ENCODE measurements at places on chromosomes 12 and 14.

DNA sequence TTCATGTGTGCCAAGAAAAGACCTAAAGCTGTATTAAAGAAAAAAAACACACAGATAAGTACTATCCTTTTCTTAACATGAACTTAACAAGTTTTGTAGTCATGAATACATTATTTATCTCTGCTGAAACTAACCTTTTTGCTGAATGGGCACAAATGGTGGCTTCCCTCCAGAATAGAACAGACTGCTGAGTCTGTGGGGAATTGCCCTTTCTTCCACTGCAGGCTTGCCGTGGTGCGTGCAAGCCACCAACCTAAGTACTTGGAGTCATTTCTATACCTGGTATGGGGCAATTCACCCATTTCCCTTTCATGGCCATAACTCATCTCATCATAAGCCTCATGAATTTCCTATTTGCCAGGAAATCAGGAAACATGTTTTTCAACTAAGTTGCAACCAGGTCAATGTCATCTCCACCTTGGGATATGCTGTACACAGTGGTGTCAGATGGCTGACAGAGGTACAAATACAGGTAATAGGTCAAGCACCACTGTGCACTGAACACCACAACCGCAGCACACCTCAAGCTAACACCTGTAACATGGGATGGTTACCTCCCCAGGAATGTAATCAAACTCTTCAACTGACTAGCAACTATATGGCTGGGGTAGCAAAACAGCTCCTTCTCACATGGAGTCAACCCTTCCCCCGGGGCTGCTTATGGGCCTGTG lies 49.9 kb downstream of the CATSPERB start:
- DNase-seq = no peak

DNA sequence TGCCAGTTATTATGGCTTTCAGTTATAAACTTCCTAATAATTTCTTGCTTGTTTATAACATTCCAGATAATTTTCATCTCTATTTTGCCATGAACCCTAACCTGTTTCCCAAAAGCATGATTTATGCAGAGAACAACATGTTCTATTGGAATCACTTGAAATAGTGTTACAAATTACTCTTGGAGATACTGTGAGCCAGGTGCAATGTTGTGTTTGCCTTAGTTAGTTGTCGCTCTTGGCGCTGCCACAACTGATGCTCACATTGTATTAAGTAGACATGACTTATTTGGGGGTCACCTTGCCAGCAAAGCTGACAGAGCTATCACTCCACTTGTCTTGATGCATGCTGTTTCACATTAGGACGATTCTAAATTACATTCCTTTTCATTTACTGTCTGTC lies 49.4 kb downstream of the TSPAN8 start:
- no peak for DNase-seq

GRCh38 chr12:1533205-1533601 lies 61.2 kb downstream of the FBXL14 start:
- DNase-seq = peak; percentile 57

DNA sequence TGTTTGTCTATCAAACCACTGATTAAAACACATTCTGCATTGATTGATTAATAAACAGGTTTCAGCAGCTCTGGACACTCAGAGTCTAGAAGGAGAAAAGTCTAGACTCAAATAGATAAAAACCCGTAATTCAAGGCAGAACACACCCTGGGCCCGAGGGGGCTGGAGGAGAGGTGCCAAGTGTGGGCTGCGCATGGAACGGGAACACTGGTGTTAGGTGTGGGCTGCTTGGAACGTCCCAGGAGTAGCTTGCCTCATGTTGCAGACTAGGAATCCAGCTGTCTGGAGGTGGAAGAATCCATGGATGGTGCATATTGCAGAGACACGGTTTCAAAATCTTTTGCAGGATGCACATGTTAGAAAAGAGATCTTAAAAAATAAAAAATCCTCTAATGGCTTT lies 223.0 kb downstream of the APAF1 start:
- no peak for DNase-seq

DNA sequence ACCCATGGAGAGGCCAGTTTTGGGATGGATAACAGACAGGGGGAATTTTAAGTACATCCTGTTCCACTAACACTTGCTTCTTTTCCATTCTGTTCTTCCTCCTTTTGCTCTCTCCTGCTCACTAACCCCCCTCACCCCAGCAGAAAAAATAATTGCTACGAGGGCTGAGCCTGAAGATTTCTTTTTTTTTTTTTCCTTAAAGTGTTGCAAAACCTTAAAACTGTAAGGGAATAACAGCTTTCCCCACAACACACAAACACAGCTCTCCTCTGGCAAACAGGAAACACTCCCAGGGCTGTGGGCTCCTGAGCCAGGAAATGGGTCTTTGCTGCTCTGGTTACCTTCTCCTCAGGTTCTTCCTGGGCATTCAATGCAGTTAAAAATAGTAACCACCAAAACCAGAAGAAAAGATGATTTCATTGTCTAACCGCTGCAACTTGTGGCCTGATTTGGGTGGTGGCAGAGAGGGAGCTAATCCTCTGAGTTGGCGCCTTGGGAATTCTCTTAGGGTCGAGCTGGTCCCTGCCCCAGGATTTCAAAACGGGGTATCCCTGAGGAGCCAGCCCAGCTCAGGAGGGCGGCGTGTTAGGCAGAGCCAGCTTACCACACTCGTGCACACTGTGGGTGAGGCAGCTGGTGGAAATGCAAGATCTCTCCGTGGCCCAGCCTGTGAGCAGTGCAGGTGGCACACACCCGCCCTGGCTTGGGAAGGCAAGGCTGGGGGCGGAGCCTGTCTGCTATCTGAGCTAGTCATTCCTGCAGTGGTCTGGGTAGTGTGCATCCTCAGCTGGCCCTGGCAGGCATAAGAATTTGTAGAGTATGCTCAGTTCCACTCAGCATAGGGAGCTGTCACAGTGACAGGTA lies 17.1 kb upstream of the EMP1 start:
- peak; percentile 98 for DNase-seq

- no peak for DNase-seq
Measured at GRCh38 chr12:52821826-52822660, 8.1 kb upstream of the KRT4 start.

DNA sequence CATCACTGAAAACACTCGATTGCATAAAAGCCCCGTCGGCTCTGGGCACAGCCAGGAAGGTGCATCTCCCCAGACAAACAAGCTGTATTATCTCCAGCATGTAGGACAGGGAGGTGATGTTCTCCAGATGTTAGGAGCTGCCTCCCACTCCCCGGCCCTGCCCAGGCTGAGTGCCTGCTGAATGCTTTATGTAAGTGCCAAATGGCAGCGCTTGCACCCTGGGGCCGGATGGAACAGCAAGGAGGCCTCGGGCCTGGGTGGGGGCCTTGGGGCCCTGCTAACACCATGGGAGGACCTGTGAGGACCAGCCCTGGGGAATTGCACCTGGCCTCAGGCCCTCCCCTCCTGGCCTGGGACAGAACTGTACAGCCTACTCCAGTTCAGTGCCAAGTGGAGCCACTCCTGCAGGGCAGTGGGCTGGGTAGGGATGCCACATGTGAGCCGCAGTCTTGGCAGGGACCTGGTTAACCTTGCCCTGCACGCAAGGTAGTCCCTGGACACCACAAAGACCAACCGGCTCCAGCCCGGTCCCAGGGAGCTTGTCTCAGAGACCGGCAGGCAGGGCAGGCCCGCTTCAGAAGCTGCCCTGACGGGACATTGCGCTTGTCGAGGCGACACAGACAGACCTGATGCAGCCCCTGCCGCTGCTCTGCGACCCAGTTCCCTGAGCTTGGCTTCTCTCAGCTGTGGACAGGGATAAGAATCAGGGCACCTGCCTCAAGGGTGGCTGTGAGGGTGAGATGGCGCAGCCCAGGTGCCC lies 35.3 kb upstream of the PPP1R13B start:
- DNase-seq = no peak

- DNase-seq = no peak
Measured at GRCh38 chr12:23504641-23505399, 444.6 kb downstream of the SOX5 start.

- no peak for DNase-seq
Measured at GRCh38 chr12:92955997-92956663, 27.0 kb upstream of the EEA1 start.

DNA sequence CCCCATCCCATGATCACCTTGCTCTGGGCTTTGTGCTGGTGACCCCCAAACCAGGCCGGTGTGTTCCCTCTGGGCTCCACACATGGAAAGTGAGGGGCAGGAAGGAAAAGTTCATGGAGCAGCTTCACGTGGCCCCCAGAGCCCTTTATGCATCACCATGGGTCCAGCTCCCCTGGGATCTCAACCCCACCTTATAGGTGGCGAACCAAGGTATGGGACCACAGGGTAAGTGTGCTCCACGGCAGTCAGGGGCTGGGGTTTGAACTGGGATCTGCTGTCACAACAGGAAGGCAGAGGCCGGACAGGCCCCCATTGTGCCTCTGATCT lies 7.4 kb upstream of the BEGAIN start:
- DNase-seq = no peak

DNA sequence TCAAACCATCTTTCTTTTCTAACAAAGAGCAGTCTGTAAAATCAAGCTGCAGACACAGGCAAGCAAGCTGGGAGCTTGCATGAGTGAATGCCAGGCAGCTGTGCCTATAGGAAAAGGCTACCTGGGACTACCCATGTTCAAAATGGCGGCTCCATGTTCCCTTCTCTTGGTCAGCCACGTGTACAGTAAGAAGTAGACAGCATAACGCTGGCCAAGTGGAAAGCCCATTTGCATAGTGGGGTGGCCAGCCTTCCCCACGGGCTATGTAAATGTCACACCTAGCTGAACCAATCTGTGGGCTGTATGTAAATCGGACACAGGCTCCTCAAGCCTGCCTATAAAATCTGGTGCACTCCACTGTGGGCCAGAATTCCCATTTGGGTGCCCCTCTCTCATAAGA lies 117.1 kb downstream of the SYT10 start:
- DNase-seq = no peak

- DNase-seq = no peak
Measured at GRCh38 chr12:128047266-128048060, 219.5 kb upstream of the TMEM132C start.

- DNase-seq = no peak
Measured at GRCh38 chr12:53051881-53052412, 2.1 kb downstream of the TNS2 start.

- DNase-seq = no peak
Measured at GRCh38 chr14:56102941-56103340, 15.3 kb upstream of the PELI2 start.

GRCh38 chr12:2353691-2354090 lies 300.9 kb downstream of the CACNA1C start:
- DNase-seq = no peak

DNA sequence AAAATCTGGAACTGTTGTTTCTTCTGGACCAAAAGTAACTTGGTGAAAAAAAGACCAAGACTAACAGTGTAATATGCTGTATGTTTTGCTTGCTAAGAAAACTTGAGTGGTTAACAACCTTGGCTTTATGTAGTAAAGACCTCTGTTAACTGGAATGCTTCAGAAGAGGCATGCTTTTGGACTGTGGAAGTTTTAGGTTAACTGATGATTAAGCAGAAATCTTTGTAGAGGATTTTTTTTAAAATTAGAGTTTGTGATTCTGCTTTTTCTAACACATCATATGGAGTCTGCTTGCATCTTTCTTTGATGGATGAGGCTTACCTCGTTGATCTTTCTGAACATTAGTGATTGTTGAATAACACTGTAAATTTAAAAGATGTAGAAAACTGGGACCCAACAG lies 17.5 kb downstream of the PELI2 start:
- DNase-seq = no peak

DNA sequence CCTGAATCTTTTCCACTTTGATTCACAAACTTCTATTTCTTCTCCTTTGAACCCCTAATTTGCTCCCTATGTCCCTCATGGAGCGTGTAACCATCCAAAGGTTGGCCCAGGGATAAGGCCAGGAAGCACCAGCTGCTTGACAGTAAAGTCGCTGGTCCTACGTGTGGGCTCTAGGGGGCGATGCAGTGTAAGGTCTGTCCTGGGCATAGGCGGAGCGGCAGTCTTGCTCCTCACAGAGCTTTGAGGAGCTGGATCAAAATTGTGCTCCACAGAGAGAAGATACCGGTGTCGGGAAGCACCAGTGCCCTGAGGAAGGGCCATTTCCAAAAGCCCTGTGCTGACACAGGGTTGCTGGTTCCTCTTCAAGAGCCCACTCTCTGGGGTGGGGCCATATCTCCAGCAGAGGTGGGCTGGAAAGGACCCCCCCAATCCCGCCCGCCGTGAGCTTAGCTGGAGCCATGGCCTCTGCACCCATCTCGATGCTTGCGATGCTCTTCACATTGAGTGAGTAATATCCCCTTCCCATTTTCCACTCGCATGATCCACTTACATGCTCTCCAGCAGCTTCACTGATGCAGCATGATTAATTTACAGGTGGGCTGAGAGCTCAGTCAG lies 49.9 kb upstream of the OR4E1 start:
- peak; percentile 26 for DNase-seq
